Fibroblast of lung (primary cell): ENCODE measurements at places on chromosomes 7 and 10.

DNA sequence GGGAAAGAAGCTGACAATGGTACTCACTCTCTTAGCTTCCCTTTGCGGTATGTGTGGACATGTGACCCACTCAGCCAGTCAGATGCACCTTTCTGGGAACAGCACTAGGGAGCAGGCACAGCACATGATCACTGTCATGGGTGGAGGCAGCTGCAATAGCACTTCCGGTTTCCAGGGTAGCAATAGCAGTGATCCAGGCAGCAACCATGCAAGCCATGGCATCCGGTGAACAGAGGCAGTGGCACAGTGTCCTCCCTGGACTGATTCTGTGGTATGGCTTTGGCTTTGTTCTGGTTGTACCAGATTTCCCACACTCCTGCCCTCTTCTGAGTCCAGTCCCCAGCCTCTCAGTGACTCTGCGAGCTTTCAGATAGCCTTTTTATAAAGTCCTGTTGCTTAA, 86.8 kb upstream of the NAMPT start:
- no peak for DNase-seq

DNA sequence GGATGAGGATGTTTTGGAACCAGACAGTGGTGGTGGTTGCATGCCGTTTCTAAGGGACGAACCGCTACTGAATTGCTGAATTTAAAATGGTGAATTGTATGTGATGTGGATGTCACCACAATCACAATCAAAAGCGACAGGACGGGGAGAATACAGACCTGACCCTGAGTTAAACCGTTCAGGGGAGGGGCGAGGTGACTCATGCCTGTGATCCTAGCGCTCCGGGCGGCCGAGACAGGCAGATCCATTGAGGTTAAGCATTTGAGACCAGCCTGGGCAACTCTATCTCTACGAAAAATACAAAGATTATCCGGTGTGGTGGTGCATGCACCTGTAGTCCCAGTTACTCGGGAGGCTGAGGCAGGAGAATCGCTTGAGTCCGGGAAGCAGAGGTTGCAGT, 46.4 kb downstream of the UNCX start:
- no peak for DNase-seq

GRCh38 chr10:34716958-34717357, 98.1 kb downstream of the PARD3 start:
- no peak for DNase-seq

- no peak for DNase-seq
Measured at GRCh38 chr10:31635415-31636065, 293.1 kb downstream of the ARHGAP12 start.

- DNase-seq = no peak
Measured at GRCh38 chr7:2667843-2668242, 20.2 kb upstream of the AMZ1 start.

DNA sequence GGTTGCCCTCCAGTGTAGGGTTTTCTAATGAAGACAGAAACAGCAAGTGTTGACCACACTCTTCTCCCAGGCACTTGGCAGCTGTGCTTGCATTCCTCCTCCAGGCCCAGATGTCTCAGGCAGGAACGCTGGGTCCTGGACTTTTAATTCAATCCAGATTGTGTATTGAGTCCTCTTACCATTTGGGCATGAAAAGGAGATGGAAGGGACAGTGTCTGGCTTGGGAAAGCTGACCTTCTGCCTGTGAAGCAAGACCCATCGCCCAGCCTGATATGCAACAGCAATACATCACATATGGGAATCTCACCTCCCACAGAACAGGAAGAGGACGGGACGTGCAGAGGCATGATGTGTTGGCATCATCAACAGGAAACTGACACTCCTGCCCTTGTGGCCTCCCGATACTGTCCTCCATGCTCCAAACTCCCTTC, 174.4 kb upstream of the LYZL2 start:
- peak; percentile 59 for DNase-seq

DNA sequence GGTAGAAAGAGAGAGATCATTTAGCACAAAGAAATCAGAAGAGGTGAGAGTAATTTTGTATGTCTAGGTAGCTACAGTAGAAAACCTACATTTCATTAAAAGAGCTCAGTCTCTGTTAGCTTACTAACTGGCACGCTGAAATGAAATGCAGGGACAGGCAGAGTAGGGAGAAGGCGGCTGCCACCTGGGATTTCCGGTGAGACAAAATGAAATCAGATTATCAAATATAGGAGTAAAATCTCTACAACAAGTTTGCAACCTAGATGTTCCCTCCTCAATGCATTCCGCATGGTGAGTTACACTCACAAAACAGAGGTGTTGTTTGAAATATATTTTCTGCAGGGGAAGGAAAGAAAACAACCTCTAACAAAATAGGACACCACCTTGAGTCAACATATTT, 55.9 kb downstream of the VOPP1 start:
- no peak for DNase-seq
